ENCODE measurements at places on chromosomes 1 and 21. TPM values are rescaled to one million over a fixed set of nuclear protein-coding genes. Genes with fewer than 3 reads are reported as not detected.

The SYT11 gene
- 23.4 TPM for polyA plus RNA-seq

The EPHX1 gene
- 161 TPM for polyA plus RNA-seq

The CYP4B1 gene
- 2.1 TPM for polyA plus RNA-seq

The ABCA4 gene
- 1.8 TPM for polyA plus RNA-seq

The RNF207 gene
- polyA plus RNA-seq: 4.8 TPM

The FOXD2 gene
- 0.26 TPM for polyA plus RNA-seq

The SPRR2G gene
- polyA plus RNA-seq: 1.9 TPM

The FAM43B gene
- polyA plus RNA-seq: 0.66 TPM

The CELA2B gene
- polyA plus RNA-seq: 2.7 TPM

The UBQLN4 gene
- 34.4 TPM for polyA plus RNA-seq

The DIRAS3 gene
- polyA plus RNA-seq: 13.8 TPM

The SIM2 gene
- 0.90 TPM for polyA plus RNA-seq

The FAM167B gene
- polyA plus RNA-seq: 1.6 TPM

The C4BPB gene
- 1.6 TPM for polyA plus RNA-seq

The TDRD5 gene
- polyA plus RNA-seq: 52.2 TPM

The DNAI4 gene
- 56.7 TPM for polyA plus RNA-seq

The EFNA1 gene
- polyA plus RNA-seq: 13.0 TPM

The C1QC gene
- 108 TPM for polyA plus RNA-seq

The OXCT2 gene
- polyA plus RNA-seq: 78.8 TPM

The ADAMTSL4 gene
- polyA plus RNA-seq: 14.2 TPM

The ETV3 gene
- 22.2 TPM for polyA plus RNA-seq

The DDR2 gene
- 13.2 TPM for polyA plus RNA-seq

The CFAP57 gene
- 38.7 TPM for polyA plus RNA-seq

The EFHD2 gene
- 146 TPM for polyA plus RNA-seq

The CREG1 gene
- polyA plus RNA-seq: 82.4 TPM

The RGS1 gene
- 3.9 TPM for polyA plus RNA-seq

The SLC45A3 gene
- polyA plus RNA-seq: 4.5 TPM

The KLF17 gene
- polyA plus RNA-seq: 21.8 TPM

The ADAMTS1 gene
- polyA plus RNA-seq: 15.9 TPM

The LRRIQ3 gene
- polyA plus RNA-seq: 36.2 TPM

The ADCY10 gene
- polyA plus RNA-seq: 49.7 TPM

The MECR gene
- polyA plus RNA-seq: 33.7 TPM

The CCDC190 gene
- polyA plus RNA-seq: 1.6 TPM

The ZNF669 gene
- 12.1 TPM for polyA plus RNA-seq

The ERICH3 gene
- polyA plus RNA-seq: 78.8 TPM

The LCE2B gene
- polyA plus RNA-seq: not detected

The VPS13D gene
- 51.9 TPM for polyA plus RNA-seq

The TSPAN1 gene
- 55.0 TPM for polyA plus RNA-seq

The TSTD1 gene
- 52.2 TPM for polyA plus RNA-seq

The CHAF1B gene
- polyA plus RNA-seq: 6.5 TPM

The BARHL2 gene
- 3.5 TPM for polyA plus RNA-seq

The HLX gene
- 4.0 TPM for polyA plus RNA-seq

The SMCP gene
- polyA plus RNA-seq: 724 TPM

The RIPPLY3 gene
- 0.25 TPM for polyA plus RNA-seq

The CACNA1E gene
- 2.4 TPM for polyA plus RNA-seq

The SPOCD1 gene
- 22.0 TPM for polyA plus RNA-seq

The HES3 gene
- not detected for polyA plus RNA-seq

The RPTN gene
- not detected for polyA plus RNA-seq

The PCP4L1 gene
- 4.3 TPM for polyA plus RNA-seq

The S100A5 gene
- polyA plus RNA-seq: not detected

The RBP7 gene
- polyA plus RNA-seq: 35.3 TPM

The CALML6 gene
- 0.96 TPM for polyA plus RNA-seq

The SELENBP1 gene
- 31.8 TPM for polyA plus RNA-seq
